ENCODE measurements at places on chromosomes 4 and X.

GRCh38 chr4:121712783-121713182 is 16.0 kb upstream of the ANXA5 start:
- no peak for DNase-seq

GRCh38 chrX:54087661-54088060 is 43.4 kb upstream of the PHF8 start:
- no peak for DNase-seq

GRCh38 chr4:3021127-3021526 is 53.2 kb downstream of the HTT-AS start:
- no peak for DNase-seq

DNA sequence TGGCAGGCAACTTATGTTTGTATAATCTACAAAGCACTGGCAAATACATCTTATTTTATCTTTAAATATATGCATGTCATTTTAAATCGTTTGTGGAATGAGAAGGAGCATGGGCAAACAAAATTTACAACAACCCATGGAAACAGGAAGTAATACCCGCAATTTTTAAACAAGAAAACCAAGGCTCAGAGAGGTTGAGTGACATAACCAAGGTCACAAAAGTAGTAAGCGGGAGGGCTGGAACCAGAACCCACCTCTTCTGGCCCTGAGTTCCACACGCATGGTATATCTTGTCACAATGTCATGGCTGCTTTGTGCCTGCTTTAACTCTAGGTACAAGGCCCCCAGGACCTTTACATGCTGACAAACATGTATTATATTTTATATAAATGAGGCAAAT is 52.9 kb downstream of the SLC7A11 start:
- DNase-seq, result no peak

GRCh38 chr4:22014222-22014741 is 65.7 kb upstream of the KCNIP4 start:
- DNase-seq, result no peak

DNA sequence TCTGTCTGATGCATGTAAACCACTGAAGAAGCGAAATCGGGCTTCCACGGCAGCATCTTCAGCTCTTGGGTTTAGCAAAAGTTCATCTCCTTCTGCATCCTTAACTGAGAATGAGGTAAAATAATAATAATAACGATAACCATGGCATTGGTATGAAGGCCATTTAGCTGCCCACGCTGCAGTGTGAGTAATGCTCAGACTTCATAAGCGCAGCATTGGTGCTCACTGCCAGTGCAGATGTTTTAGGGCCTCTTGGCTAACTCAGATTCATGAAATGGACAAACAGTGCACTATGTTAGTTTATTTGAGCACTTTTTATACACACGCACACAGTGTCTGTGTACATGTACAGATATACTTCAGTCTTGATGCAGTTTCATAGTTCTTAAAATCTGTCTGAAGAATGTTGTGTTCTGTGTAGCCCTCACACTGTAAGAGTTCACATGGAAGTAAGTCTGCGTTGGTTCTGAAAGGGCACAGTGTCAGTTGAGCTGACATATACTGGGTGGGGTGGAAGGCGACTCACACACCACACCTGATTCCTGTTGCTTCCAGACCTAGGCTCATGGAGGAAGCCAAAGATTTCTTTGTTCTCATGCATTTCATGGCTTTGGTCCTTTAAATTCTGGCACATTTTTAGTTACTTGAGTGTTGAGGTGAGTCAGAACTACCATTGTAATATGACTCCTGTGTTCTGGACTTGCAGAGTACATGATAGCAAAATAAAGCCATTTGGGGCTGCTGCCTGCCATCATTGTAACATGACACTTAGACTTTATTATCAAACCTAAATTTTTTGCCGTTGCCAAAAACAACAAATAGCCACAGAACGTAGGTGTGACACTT is 68.7 kb downstream of the NSD2 start:
- DNase-seq, result no peak

DNA sequence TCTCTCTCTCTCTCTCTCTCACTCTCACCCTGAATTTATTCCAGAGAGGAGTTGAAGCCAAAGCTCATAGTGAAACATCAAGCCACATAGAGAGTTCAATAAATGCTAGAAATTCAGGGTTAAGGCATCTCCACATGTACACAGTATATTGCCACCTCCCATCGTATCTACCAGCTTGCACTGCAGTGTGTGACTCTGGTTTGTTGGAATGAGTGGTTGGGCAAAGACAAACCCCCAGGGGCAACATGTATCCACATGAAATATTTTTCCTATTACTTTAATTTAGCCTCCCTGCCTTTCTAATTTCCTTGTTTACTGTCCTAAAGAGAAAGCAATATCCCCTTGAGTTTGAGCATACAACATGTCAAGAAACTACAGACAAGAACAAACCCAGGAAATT is 247.3 kb downstream of the SPATA18 start:
- no peak for DNase-seq

- no peak for DNase-seq
Measured at GRCh38 chr4:127352220-127353113, 280.3 kb upstream of the INTU start.

- DNase-seq, result no peak
Measured at GRCh38 chr4:140343303-140343702, 30.1 kb upstream of the SCOC start.

DNA sequence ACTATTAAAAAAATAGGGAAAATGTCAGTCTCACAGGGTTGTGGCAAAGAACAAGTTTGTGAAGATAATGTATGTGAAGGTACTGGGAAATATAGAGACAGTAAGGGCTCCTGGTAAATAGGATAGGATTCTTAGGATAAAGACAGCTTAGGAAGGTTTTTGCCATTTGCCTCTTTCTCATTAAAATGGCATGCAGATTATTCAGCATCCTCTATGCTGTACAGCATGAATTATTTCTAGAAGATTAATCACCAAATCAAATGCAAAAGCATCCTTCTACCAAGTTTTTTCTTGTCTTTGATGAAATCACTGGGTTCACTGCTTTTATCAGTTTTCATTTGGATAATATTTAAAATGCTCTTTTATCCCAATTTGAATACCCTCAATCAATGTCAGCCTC is 142.8 kb downstream of the NDST3 start:
- DNase-seq, result no peak

GRCh38 chrX:98448524-98448923 is 1564.8 kb downstream of the RPA4 start:
- DNase-seq, result no peak

- no peak for DNase-seq
Measured at GRCh38 chrX:22406201-22406737, 133.6 kb downstream of the CBLL2 start.

- DNase-seq, result no peak
Measured at GRCh38 chr4:36716874-36717273, 435.5 kb downstream of the DTHD1 start.

GRCh38 chr4:53141308-53141707 is 224.6 kb downstream of the SCFD2 start:
- DNase-seq, result no peak

GRCh38 chr4:24910499-24910898 is 2.3 kb downstream of the CCDC149 start:
- DNase-seq, result no peak

DNA sequence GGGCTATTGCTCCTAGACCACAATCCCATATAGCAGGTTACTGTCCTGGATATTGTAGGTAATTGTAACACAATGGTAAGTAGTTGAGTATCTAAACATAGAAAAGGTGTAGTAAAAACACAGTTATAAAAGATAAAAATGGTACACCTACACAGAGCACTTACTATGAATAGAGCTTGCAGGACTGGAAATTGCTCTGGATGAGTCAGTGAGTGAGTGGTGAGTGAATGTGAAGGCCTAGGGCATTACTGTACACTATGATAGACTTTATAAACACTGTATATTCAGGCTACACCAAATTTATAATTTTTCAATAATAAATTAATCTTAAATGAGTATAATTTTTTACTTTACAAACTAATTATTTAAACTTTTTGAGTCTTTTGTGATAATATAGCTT is 425.7 kb downstream of the PABPC4L start:
- DNase-seq, result no peak

- DNase-seq, result no peak
Measured at GRCh38 chr4:31156221-31156620, 436.1 kb downstream of the PCDH7 start.

DNA sequence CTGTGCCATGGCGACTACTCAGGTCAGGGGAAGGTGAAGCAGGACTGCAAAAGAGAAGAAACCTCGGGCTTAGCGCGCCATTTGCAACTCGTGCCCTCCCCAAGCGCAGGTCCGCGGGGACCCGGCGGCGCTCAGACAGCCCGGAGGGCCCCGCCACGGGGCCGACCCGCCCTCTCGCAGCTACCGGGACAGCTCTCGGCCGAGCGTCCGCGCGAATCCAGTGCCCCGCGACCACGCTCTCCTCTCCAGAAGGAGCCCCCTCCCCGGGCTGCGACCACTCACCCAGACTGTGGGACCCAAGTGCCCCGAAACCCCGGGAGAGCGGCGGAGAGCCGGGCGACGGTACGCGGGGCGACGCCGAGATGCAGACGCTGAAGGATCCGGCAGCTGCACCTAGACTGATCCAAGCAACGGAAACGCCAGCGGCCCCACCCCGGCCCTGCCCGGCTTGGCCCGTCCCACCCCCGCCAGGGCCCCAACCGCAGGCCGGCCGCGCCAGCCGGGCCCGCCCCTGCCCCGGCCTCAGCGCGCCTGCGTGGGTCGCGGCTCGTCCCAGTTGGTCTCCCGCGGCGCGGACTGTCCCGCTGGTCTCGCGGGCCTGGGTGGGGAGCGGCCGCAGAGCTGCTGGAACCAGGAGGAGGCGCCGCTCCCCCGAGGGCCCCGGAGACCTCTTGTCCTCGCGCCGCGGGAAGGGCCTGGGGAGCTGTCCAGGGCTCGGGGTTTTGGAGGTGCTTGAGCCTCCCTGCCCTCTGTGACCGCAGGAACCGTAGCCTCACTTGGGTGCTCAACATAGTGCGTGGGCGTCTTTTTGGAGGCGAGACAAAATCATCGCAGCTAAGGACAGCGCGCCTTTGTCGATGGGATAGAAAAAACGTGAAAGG is at the start of gene ANXA5:
ANXA5 (minus strand) TSS at position 400 of the 881 bp plus-strand sequence; CDS start at position 9, 391 bp downstream.
- peak; percentile 49 for DNase-seq

DNA sequence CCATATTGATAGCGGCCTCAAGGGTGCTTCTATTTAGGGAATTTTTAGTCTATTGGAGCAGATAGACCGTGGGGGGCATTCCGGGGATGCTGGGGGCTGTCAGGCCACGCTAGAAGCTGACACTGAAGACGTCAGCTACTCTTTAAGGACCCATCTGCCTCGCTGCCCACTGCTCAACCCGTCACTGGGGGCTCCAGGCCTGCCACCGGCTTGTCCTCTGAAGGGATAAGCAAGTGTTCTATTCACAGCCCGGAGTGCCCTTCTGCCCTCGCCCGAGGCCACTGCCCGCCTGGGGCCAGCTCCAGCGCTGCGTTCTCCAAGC is 679 bp upstream of the MSL3 start:
- DNase-seq, result no peak

GRCh38 chrX:125646195-125646594 is 326.5 kb downstream of the TEX13C start:
- DNase-seq, result no peak

DNA sequence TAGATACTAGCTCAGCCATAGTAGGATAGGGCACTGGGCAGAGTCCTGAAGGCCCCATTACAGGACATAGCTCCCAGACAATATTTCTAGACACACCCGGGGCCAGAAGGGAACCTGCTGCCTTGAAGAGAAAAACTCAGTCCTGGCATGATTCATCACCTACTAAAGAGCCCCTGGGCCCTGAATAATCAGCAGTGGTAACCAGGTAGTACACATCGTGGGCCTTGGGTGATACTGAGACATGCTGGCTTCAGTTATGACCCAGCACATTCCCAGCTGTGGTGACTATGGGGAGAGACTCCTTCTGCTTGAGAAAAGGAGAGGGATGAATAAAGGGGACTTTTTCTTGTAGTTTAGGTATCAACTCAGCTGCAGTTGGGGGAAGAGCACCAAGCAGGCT is 104.3 kb upstream of the STK26 start:
- DNase-seq, result no peak

DNA sequence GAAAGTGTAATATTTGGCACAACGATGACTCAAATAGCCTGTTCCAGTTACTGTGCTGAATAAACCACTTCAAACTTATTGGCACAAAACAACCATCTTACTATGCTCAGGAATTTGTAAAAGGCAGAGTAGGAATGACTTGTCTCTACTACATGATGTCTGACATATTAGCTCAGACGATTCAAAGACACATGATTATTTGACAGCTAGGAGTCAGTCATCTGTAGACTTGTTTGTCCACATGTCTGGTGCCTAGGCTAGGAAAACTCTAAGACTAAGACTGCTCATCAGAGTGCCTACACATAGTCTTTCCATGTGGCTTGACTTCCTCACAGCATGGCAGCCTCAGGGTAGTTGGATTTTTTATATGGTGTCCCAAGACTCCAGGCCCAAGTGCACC is 154.5 kb downstream of the FANCB start:
- no peak for DNase-seq

DNA sequence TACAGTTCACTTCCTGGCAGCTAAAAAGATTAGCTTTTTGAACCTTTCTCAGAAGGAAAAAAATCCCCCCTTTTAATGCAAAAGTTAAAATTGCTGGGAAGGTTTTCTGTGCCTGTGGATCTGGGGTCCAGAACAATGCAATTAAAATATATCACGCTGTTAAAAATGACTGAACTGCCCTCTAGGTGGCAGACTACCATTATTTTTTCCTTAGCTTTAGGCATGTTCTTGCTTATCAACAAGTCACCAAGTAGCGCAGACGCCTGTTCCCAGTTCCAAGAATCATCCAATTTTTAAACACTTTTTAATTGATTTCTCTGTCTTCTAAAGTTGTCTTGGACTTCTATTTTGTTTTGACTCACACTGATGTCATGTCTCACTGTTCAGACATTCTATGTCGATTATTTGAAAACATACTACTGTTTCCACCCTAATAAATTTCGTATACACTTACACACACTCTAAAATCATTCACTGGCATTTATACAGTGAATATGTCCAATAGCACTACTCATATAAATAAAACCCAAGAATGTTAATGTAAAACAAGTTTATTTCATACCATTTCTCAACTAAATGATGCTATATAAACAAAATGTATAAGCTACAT is 661.6 kb downstream of the RAPGEF2 start:
- peak; percentile 3 for DNase-seq

DNA sequence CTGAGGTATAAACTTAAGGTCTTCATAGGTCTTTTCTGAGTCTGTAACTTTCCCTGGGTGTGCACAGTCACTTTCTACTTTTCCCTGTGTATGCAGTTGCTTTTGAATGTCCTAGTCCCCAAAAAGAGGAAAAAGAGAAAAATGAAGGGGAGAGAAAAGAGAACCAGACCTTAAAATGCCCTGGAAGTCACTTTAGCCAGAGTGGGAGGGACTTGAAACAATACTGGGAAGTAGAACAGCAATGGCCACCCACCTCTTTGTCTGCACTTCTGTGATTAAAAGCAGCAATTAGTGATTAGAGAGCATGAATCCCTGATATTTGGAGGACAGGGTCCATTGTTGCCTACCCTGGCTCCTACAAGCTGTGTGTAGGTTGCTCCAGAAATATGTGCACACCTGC is 36.1 kb downstream of the ZCCHC13 start:
- DNase-seq, result no peak

- DNase-seq, result no peak
Measured at GRCh38 chr4:70737006-70737405, 15.2 kb downstream of the RUFY3 start.
